Stimulated activated CD4-positive, alpha-beta T cell treated with anti-CD3 and anti-CD28 coated beads, Interleukin-1b, Interleukin-23, amount 100 ng/mL, for 48 hours (primary cell): ENCODE measurements at places on chromosomes 11 and 22.
A peak's percentile ranks its signal among the peaks of the same experiment; 100 is the strongest.

- DNase-seq, result no peak
Measured at GRCh38 chr11:27795955-27796861, 96.0 kb upstream of the BDNF start.

DNA sequence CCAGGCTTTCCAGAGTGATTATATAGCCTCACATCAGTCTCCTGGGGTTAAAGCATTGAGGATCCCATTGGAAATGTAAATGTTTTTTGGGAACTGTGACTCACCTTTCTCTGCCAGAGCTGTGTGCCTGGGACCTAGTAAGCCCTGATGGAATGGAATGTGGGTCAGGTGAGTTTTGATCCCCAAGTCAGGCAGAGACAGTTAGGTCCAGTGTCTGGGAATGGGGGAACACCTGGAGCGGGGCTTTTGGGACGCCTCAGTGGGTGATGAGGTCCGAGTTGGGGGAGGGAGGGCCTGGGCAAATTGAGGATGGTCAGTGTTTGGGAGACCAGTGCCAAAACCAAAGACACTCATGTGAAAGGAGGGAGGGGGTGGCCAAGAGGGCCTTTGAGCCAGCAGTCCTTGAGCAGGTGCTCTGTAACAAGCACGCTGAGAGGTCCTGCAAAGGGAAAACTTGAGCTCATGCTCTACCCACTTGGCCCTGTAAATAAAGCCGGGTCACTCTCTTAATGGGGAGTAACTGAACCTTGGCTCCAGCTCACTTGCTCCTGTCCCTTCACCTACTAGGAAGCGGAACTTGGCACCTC, 104.7 kb downstream of the NAV2 start:
- no peak for DNase-seq

DNA sequence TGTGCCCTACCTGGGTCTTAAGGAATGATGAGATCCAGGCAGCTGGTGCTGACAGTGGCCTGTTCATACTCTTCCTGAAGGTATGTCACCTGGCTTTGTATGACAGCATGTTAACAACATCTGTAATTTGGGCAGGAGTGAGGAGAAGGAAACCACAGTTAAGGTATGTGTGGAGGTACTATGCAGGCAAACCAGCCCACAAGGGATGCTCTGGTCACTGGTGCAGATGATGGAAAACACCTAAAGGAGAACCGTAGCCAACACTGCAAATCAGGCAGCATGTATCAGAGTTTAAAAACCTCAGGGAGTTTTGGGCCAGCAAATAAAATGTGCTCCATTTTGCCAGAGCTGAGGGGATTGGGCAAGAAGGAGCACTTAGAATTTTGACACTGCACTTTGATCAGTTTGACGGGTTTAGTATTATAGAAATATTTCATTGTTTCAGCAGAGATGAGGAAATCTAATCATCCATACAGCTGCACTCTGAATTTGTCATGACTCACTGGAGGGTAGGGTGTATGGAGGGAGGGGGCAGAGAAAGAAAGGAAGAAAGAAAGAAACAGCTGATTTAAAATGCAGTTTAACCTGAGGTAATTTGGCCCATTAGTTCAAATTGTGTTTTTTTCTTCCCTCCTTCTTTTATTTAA, 260.9 kb downstream of the KIRREL3 start:
- DNase-seq, result no peak

GRCh38 chr11:103585401-103585800, 451.0 kb upstream of the DDI1 start:
- no peak for DNase-seq

- DNase-seq, result no peak
Measured at GRCh38 chr11:18772211-18772610, 19.4 kb downstream of the PTPN5 start.

GRCh38 chr11:77223797-77224196, 77.7 kb downstream of the GDPD4 start:
- DNase-seq, result no peak

DNA sequence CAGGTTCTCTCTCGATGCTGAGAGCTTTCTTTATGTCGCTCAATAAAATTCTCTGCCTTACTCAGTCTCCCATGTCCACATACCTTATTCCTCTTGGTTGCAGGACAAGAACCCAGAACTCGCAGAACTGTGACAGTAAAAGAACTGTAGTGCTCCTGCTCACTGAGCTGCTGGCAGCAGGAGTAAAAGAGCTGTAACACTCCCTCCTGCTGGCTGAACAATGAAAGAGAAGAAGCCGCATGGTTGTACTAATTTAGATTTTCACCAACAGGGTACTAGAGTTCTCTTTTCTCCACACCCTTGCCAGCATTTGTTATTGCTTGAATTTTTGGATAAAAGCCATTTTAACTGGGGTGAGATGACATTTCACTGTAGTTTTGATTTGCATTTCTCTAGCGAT, 433.2 kb downstream of the GUCY1A2 start:
- DNase-seq, result no peak

GRCh38 chr11:111194860-111195568, 50.5 kb upstream of the POU2AF2 start:
- no peak for DNase-seq

DNA sequence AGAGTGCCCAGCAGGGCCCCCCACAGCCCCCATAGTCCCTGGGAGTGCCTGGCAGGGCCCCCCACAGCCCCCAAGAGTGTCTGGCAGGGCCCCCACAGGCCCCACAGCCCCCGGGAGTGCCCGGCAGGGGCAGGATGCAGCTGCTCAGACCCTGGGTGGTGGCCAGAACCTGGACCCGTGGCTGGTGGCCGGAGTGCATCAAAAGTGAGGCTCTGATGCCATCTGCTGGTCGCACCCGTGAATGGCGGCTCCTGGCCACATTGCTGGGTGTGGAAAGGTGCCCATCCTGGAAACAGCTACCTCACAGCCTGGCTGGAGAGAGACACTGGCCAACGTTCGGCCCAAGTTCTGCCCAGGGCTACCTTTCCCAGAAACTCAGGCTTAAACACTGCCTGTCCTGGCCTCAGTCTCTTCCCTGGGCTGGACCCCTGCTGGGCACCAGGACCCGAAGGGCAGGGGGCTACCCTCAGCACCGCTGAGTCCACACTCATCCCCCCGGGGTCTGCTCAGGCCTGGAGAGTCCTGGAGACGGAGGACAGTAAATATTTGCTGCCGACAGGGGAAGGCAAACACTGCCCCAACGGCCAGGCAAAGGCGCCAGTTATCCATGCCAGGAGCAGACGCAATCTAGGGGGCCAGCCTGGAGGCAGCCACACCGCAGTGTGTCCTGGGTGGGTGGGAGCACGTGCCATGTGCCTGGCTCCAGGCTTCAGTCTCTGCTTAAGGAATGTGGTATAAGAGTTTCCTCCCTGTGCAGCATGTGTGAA, 4.4 kb downstream of the INS start:
- DNase-seq, result peak; percentile 43

- no peak for DNase-seq
Measured at GRCh38 chr11:45676522-45677095, 11.2 kb upstream of the CHST1 start.

GRCh38 chr11:102705626-102706025, at the start of gene MMP27:
TSS of gene MMP27 (minus strand) at chr11:102705769. CDS start at chr11:102705714, 55 bp downstream.
- DNase-seq, result no peak

DNA sequence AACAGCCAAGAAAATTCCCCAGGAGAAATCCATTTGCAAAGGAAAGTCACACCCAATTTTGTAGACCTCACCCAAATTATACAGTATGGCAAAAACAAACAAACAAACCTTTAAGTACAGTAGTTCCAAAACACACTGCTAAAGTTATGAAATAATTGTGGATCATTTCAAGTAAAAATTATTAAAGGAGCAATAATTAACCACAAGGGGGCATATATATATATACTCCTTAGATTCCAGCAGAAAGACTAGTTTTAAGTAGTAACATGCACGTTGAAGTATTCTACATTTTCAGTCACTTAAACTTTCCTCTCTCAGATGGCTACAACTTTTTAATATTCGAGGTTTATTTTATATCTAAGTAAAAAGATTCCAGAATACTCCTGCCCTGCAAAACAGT, 26.8 kb downstream of the RNF141 start:
- DNase-seq, result no peak

- no peak for DNase-seq
Measured at GRCh38 chr11:25065746-25066145, 568.9 kb downstream of the LUZP2 start.

DNA sequence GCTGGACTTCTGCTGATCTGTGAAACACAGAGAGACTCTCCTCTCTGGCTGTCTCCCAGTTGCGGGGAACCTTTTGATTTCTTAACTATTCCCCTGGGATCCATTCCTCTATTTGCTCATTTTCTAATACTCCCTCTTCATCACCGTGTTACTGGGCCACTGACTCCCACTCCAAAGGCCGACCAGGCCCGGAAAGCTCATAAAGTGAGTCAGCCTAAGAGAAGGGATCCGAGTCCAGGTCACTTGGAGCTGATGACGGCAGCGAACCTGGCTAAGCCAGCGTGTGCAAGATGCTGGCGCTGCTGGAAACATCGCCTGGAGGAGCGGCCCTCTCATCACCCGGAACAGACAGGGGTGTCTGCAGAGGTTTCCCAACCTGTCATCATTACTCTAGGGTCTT, 112.8 kb downstream of the FBXO7 start:
- no peak for DNase-seq

GRCh38 chr11:59102259-59102765, 4.7 kb upstream of the FAM111B start:
- peak; percentile 73 for DNase-seq

DNA sequence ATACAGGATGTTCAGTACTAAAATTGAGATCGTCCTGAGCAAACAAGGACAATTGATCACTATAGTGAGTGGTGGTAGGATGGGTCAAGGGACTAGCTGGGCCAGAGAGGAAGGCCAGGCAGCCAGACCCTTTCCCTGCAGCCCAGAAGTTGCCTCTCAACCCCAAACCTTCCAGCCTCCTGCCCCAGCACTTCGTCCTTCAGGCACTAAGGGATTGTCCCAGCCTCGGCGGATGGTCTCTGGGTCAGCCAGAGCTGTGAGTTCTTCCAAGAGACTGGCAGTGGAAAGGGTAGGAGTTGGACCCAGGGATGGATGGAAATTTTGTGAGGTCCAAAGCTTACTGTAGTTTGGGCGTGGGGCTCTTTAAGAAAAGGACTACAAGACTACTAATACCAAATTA, 3.6 kb upstream of the LMO1 start:
- DNase-seq, result no peak

DNA sequence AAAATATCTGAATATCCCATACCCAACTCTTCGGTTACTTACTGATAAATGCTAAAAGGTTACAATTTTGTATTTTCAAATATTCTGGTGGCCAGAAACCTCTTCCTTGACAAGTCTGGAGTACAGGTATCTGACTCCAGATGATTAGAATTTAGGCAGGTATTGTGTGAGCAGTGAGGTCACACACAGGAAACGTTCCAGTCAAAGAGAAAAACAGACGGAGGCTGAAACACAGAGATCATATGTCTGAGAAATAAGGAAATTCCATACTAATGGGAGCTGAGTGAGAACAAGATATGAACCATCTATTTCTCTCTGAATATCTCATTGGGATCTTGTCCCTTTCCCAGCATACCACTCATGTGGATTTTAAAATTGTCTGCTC, 89.4 kb upstream of the IGLL5 start:
- no peak for DNase-seq

DNA sequence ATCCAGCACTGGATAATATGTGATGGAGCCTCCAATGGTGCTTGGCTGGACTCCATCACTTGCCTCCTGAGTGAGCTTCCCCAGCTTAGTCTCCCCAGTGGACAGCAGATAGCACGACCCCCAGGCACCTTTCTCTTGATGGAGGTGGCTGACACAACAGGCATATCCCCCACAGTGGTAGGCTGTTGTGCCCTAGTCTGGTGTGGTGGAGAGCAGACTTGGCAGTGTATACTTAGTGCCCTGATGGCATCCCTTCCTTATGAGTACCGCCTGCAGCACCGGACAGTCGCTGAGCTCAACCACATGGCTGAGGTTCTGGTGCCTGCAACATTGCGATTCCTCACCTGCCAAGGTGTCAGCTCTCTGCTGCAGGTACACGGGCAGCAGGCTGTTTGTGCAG, 50.1 kb downstream of the DNHD1 start:
- DNase-seq, result no peak

DNA sequence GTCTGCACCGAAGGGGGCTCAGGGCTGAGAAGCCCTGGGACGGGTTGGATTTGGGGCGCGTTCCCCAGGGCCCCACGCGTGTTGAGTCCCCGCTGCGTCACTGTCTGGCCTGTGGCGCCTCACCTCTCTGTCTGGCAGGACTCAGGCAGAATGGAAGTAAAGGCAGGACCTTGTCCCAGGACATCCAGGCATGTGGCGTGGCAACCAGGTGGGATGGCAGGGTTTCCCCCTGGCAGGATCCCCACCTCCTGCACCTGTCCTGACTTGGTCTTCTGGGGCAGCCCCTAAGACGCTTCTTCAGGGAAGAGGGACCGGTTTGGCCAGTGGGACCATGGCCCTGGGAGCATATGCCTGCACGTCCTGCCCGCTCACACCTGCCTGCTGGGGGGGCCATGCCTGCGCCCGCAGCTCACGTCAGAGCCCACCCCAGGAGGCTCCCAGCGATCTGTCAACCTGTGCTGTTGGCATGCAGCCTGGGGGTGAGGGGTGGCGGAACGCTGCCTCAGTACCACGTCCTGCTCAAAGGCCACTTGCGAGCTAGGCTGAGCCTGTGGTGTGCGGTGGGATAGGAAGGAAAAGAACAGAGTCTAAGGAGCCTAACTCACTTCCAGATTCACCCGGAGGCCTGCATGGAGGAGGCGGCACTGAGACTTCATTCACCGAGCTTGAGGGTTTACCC, 72.7 kb downstream of the KCNQ1 start:
- DNase-seq, result no peak

GRCh38 chr22:49632199-49633009, 195.3 kb downstream of the BRD1 start:
- DNase-seq, result no peak

- peak; percentile 59 for DNase-seq
Measured at GRCh38 chr22:40728731-40729189, 49.5 kb downstream of the MCHR1 start.

- DNase-seq, result no peak
Measured at GRCh38 chr22:46041642-46042041, 64.7 kb upstream of the WNT7B start.

DNA sequence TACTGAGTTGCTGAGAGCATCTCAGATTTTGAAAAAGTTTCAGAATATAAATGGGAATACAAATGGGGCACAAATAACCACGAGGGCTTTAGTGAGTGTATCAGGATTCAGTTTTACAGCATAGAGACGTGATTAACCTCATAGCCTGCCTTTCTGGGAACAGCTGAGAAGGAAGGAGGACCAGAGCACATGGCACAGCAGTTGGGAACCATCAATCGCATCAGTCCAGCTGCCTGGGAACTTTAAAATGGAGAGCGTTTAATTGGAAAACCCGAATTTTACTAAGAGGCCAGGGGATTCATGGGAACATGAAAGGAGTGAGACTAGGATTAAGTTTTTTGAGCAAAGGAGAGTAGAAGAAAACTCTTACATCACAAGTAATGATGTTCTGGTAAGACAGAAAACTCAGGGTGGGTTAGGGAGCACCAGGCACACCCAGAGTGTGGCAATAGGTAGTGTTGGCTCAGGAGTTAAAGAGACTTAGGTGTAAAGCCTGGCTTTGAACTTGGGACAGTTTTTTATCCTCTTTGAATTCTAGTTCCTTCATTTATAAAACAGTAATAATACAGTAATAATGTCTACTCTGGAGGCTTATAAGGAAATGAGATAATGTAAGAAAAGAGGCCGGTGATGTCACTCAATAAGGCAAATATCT, 40.2 kb downstream of the FZD4 start:
- DNase-seq, result no peak

- DNase-seq, result no peak
Measured at GRCh38 chr11:46686886-46687795, 13.3 kb downstream of the ARHGAP1 start.
